ENCODE measurements at places on chromosomes 12 and 14.

DNA sequence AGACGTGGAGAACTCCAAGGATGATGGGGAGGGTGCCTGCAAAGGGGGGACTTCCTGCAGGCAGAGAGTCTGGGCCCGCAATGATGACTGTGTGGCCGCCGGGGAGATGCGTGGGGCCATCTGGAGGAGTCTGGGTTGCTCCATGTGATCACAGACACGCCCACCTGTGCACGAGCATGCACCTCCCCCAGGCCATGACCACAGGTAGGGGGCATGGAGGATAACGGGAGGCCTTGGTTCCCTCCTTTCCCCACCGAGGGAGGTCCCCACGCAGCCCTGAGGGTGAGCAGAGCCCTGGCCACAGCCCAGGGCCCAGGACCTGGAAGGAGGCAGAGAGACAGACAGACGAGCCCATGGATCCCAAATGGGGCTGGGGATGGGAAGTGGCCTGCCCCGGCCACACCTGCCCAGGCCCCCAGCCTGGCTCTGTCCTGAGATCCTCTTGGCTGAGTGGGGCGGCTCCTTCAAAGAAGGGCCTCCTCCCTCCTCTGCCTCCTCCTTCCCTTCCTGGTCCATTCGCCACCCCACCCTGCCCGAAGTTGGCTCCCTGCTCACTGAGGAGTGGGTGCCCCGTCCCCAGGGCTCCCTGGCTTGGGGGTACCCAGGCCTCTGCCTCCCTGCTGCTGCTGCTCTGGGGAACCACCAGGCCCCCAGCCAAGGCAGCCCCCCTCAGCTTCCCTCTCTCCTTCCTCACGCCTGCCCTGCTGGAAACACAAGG is 138.2 kb downstream of the CALM1 start:
- DNase-seq: no peak

GRCh38 chr12:105862163-105862821 is 276.5 kb downstream of the NUAK1 start:
- DNase-seq: no peak

- DNase-seq: no peak
These were observed 9.8 kb upstream of the C12orf42 start for GRCh38 chr12:103505371-103506236.

- no peak for DNase-seq
These were observed 348.7 kb downstream of the NAV3 start for GRCh38 chr12:78179346-78179745.

DNA sequence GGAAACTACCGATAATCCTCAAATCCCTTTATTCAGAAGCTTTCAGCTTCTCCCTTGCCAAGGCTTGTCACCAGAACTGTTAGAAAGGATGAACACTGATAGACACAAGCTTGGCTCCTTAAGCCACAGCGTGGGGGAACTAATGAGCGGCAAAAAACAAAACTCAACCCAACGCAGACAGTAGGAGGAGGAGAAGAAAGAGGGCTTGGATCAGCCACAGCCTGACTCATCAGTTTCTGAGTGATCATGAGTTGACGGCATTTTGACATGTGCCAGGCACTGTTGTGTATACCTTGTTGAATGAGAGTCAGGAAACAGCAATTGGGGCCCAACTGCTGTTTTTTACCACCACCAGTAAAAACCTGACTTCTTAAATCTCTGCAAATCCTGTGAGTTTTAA is 23.7 kb downstream of the PLXNC1 start:
- peak; percentile 47 for DNase-seq

DNA sequence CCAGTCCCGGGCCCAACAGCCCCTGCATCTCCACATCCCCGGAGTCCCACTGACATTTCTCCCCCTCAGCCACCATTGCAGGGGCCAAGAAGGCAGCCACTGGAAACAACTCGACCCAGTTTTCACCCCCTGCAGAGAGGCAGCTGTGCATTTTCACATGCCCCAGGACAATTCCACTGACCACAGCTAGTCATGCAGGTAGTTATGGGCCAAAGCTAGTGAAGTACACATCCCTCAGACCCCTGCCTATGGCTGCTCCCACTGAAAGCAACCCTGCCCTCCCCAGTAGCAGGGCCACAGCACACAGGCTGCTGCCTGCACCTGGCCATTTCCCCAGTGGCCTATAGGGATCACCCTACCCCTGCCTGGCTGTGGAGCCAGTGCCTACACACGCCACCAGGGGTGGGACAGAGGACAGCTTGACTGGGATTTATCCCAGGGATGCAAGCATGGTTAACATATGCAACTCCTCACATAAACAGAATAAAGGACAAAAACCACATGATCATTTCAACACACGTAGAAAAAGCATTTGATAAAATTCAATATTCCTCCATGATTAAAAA is 154.0 kb downstream of the NDUFA12 start:
- DNase-seq: no peak

DNA sequence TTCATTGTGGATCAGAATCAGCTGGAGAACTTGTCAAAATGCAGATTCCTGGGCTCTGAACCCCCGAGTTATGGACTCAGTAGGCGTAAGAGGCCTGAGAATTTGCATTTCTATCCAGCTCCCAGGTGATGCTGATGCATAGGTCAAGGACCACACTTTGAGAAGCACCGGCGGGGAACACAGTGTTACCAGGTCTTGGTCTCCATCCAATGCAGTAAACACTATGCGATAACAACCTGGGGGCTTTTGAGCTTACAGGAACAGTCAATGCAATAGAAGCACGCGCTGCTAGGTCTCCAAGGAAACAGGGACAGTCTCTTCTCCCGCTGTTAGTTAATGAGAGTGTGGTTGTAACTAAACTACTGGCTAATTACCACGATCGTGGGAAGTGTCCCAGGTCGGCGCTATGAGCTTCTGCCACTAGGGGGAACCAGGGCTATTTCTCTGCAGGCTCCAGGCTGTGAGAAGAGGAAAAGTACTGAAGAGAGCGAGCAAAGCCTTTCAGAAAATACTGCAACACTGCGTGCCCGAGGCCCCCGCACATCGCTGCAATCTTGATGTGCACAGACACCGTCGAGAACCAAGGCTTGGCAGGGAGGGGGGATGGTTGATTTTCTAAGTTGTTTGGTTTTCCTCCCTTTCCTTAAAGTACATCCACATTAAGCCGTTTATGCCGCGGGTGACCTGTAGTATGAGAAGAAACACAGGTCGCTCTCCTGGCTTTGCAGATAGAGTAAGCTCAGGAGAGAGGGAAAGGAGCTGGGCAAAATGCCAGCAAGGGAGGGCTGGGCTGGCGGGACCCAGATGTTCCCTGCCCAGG is 52.0 kb upstream of the KCNA1 start:
- DNase-seq: peak; percentile 75

- no peak for DNase-seq
These were observed 2.5 kb downstream of the FAM222A start for GRCh38 chr12:109716092-109716479.

DNA sequence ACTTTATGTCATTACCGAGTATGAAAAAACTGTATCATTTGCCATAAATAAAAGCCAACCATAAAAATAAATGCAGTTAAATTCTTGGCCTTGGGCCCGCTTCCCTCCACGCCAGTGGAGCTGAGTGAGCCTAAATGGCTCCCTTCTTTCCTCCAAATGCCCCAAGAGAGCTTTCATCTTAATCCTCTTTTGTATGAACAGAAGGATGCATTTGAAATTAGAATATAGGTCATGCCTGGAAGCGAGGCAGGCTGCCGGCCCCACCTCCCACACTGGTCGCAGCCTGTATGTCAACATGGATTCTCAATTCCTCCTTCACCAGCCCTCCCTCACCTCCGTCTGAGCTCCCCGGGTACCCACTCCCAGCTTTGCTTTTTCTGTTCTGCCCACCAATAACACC is 245.7 kb downstream of the SLC15A4 start:
- no peak for DNase-seq

GRCh38 chr14:89910691-89911009 is 43.9 kb downstream of the EFCAB11 start:
- DNase-seq: no peak

DNA sequence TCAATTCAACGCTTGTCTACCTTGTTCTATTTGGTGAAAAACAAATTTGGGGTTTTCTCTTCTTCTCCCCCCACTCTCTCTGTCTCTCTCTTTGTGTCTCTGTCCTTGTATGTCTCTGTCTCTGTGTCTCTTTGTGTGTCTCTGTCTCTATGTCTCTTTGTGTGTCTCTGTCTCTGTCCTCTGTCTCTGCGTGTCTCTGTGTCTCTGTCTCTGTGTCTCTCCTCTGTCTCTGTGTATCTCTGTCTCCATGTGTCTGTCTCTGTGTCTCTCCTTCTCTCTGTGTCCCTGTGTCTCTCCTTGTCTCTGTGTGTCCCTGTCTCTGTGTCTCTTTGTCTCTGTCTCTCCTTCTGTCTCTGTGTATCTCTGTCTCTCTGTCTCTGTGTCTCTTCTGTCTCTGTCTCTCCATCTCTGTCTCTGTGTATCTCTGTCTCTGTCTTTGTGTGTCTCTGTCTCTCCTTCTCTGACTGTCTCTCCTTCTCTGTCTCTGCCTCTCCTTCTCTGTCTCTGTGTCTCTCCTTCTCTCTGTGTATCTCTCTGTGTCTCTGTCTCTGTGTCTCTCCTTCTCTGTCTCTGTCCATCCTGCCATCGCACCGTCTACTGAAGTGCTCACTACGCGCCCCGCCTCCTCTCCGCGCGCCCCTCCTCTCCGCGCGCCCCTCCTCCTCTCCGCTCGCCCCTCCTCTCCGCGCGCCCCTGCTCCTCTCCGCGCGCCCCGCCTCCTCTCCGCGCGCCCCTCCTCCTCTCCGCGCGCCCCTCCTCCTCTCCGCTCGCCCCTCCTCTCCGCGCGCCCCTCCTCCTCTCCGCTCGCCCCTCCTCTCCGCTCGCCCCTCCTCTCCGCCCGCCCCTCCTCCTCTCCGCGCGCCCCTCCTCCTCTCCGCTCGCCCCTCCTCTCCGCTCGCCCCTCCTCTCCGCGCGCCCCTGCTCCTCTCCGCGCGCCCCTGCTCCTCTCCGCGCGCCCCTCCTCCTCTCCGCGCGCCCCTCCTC is 12.8 kb downstream of the LRCOL1 start:
- DNase-seq: no peak

- no peak for DNase-seq
These were observed 14.5 kb downstream of the VWF start for GRCh38 chr12:6110006-6110405.

- DNase-seq: no peak
These were observed 426.6 kb downstream of the ATP23 start for GRCh38 chr12:58368001-58368400.

GRCh38 chr14:21863289-21863688 is 189.7 kb upstream of the OR4E1 start:
- no peak for DNase-seq

DNA sequence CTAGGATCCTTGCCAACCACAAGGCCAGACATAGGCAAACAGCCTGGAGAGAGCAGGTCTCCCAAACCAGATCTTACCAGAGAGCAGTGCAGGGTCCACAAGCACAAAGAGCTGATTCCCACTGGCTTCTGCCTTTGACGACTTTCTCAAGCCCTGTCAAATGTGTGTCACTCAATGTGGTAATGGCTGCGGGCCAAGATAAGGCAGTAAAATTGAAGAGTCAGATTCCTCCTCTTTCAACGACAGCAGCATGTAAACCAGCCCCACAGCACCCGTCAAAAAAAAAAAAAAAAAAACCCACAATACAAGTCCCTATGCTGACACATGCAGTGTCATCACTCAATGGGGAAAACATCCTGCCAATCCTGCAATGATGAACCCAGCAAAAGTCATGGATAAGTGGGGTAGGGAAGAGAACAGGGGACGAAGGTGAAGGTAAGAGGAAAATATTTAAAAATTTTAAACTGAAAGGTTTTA is at the start of gene STON2:
TSS of gene STON2 (minus strand) at position 123 of the 477 bp plus-strand sequence. CDS start 1,942 bp downstream, outside the sequence.
- DNase-seq: peak; percentile 83

DNA sequence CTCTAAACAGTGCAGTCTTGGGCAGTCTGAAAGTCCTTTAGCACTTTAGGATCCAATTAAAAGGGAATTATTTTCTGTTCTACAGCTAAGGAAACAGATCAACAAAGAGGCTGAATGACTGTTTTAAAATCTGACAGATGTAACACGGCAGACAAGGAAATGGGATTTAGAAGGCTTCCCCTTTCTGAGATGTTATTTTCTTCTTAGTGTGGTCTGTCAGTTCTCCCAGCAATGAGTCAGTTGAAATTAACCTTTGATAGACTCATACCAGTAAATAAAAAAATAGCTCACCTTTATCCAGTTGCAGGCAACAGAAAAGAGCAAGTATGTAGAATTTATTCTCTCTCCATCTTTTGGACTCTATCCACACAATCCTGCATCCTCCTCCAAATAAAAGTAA is 98.1 kb downstream of the NEDD1 start:
- DNase-seq: no peak

DNA sequence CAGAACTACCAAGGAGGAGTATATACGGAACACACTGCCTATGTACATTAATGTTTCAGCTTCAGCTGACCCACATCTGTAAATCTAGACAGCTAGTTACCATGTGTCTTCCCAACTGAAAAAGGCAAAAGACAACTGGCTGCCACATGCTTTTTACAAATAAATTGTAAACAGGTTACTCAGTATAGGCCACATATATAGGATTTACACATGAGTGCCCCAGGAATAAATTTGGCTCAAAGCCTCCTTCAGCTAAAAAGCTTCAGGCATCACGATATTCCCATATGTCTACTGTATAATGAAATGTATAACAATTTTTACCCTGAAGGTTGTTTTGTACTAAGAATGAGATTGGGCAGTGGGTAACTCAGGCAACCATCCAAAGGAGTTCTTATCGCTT is 175.9 kb upstream of the BMP4 start:
- no peak for DNase-seq

- DNase-seq: no peak
These were observed 73.8 kb upstream of the FZD10 start for GRCh38 chr12:130088504-130088903.

DNA sequence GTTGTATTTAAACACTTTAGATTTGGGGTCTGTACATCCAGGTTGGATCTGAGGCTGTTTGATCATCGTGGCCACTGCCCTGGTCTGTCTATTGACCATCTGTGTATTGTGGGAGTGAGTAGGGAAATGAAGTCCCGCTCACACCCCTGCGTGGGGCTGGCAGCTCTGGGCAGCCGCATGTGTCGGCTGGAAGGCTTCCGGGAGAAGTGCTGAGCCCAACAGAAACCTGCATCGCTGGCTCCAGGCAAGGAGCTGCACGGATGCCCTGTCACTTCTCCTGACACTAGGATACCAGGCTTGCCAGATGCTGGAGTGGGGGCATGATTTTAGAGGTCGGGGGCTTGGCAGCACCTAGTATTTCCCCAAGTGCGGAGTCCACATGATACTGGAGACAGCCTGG is 93.6 kb downstream of the PHETA1 start:
- no peak for DNase-seq

DNA sequence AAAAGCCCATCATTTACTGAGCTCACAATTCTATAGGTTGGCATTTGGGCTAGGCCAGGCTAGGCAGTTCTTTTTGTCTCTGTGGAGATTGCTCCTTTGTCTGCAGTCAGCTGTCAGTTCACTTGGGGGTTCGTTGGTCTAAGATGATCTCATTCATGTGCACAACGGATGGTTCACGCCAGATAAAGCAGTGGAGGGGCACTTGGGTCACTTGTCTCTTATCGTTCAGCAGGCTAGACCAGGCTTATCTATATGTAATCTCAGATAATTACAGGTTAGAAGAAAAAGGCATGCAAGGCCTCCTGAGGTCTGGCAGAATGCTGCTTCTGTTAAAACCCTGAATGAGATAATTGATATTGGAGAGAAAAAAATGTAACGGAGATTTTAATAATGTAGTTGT is 119.0 kb upstream of the ATP2B1 start:
- no peak for DNase-seq

- DNase-seq: no peak
These were observed 101.3 kb downstream of the CACNA1C start for GRCh38 chr12:2154050-2154449.

- peak; percentile 12 for DNase-seq
These were observed 247.9 kb upstream of the ARHGAP5 start for GRCh38 chr14:31828946-31829868.
